ENCODE measurements at places on chromosomes 7 and 10. TPM values are rescaled to one million over a fixed set of nuclear protein-coding genes. Genes with fewer than 3 reads are reported as not detected.
A peak's percentile ranks its signal among the peaks of the same experiment; 100 is the strongest.

The CRHR2 gene
- 0.35 TPM for total RNA-seq

The MYPN gene
- 112 TPM for total RNA-seq

DNA sequence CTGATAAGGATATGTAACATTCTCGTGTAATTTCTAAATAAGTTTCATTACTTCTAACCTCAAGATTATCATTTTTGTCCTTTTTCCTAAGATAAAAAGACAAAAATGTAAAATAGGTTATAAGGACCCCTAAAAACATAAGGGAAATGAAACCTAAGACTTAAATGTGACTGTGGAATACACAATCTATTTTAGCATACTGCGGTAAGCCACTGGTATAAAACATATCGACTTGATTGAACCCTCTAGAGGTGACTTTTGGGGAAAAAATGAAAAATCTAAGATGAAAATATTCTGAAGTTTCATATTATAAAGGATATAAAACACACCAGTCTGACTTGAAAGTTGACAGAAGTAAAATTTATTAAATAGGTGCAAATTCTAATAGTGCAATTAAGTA is 1.9 kb downstream of the NAMPT start:
- DNase-seq = no peak

The CCL24 gene
- total RNA-seq = not detected

GRCh38 chr7:112162142-112162766 is 43.9 kb downstream of the DOCK4 start:
- DNase-seq = no peak

- no peak for DNase-seq
Measured at GRCh38 chr10:114143160-114143559, 30.8 kb downstream of the CCDC186 start.

The GDF2 gene
- not detected for total RNA-seq

GRCh38 chr10:43254199-43254730 is 12.6 kb downstream of the RASGEF1A start:
- DNase-seq = peak; percentile 56

- no peak for DNase-seq
Measured at GRCh38 chr7:126040114-126041045, 1110.8 kb upstream of the POT1 start.

The OPN4 gene
- 0.41 TPM for total RNA-seq

DNA sequence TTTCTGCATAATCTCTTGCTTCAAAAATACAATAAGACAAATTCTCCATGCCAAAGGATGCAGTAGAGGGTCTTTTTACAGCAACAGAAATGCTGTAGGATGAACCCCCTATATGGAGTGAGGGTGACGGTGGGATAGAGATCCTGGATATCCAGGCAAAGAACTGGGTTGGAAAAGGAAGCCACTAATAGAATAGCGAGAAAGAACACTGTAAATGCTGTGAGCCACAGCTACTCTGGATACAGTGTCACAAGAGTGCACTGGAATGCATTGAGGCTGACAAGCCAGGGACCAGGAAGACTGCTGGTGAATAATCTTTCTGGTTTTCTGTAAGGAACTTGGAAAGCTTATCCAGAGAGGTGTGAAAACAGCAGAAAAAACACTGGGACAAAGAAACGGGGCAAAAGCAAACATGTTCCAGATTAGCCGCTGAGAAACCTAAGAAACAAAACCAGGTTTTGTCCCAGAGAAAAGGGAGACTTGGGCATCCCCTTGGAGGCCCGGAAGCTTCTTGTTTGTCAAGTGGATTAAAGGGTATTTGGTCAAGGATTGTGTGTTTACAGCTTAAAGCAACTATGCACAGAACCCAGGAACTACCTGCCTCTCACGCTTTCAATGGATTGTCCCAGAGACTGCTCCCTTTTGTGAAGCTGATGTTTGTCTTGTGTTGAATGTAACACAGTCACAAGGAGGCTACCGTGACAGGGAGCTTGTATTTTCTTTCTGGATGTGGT is 6.2 kb upstream of the MSMB start:
- DNase-seq = no peak

DNA sequence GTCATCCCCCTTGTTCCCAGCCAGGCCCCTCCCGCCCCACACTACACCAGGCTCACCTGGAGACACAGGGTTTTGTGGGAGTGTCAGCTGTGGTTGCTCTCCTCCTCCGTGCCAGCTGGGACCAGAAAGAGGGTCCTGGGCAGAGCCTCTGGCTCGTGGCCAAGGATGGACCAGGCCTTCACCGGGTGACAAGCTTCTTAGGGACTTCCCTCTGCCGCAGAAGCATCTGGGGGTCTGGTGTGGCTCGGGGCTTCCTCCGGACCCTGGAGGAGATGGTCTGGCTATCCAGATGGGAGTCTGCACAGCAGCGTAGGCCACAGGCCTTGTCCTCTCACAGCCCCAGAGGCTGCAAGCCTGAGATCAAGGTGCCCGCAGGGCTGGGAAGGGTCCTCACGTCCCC is 63.8 kb upstream of the CFAP46 start:
- peak; percentile 27 for DNase-seq

DNA sequence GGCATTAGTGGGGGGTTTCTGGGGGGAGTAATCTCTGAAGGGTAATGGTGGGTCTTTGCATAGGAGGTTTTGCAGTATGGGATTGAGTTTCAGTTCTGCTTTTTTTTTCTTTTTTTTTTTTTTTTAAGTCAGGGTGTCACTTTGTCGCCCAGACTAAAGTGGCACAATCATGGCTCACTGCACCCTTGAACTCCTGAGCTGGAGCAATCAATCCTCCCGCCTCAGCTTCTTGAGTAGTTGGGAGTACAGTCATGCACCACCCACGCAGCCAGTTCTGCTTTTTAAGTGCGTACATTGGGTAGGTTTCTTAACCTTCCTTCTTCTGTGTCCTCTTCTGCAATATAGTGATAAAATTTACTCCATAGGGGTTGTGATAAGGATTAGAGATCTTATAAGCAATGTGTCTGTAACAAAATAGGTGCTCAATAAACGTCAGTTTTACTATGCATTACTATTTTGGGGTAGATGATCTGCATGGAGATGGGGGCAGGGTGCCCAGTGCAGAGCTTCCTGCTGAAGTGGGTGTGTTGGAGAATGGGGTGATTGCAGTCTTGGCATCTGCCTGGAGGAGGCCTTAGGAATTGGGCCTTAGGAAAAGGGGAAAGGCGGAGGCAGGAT is 9.6 kb downstream of the KAZALD1 start:
- no peak for DNase-seq

DNA sequence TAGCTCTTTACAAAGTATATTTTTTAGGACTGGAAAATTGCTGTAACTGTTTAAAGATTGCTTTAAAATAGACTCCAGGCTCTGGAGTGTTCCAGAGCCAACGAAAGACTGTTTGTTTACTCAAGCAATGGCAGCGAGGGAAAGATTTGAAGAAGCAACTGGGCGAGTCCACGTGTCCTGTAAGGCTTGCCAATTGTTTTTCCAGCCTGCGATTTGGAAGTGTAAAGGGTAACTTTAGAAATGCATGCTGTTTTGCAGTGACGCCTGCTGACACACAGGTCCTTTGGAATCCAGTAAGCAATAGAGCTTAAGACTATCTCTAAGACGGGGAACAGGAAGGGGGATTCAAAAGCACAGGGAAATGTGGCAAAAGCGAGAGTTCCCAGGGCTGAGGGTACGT is 55.8 kb downstream of the TACC2 start:
- no peak for DNase-seq

DNA sequence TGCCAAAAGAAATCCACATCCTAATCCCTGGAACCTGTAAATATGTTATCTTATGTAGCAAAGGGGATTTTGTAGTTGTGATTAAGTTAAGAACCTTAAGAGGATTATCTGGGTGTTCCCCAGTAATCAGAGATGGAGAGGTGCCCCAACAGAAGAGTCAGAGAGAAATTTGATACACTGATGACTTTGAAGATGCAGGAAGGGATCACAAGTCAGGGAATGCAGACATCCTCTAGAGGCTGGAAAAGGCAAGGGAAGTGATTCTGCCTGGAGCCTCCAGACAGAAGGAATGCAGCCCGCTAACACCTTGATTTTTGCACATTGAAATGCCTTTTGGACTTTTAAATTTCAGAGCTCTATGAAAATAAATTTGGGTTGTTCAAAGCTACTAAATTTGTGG is 531.7 kb downstream of the DNAJB9 start:
- DNase-seq = no peak

DNA sequence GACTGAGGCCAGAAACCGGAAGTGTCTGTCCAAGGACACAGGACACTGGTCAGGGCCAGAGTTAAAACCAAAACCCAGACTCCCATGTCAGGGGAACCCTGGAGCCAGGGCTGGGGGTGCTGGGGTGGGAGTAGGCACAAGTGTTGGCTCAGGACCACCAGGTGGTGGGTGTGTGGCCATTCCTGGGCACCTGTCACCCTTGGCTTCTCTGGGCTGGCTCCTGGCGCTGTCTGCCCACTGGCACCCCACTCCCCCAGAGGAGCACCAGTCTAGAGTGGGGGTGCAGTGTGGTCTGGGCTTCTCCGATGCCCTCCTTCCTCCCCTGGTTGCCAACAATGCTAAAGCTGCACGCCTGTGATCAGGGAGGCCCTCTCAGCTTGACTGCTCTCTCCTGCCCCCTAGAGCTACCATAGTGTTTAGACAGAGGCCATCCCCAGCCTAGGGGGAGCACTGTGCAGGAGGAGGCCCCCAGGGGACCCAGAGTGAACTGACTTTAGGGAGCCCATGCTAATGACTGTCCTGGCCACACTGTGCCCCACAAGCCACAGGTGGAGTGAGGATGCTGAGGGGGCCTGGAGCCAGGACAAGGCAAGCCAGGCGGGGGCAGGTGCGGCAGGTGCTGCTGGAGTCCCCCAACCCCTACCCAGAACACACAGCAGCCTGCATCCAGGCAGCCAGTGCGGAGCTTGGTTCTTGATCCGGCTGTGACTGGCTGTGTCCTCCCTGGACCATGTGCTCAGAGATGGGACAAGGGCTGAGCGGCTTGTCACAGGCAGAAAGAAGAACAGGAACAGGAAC is 11.0 kb downstream of the RASGEF1A start:
- no peak for DNase-seq

The MYOZ1 gene
- total RNA-seq = 0.51 TPM

The ZNF365 gene
- total RNA-seq = not detected

DNA sequence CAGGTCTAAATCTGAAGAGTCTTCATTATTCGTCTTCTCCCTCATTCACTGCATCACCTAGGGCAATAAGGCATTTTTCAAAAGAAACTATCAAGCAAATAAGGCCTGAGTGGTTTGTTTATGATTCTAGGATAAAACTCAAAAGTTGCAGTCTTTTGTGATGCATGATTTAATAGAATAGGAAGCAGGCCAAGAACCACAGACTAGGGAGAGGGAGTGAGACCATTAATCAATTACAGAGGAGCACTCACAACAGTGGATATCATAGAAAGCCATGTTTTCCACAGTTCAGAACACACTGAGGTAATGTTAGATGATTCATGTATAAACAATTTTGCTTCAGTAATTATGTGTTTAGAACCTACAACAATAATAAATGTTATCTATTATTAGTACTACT is 87.8 kb upstream of the LRRTM3 start:
- DNase-seq = no peak

DNA sequence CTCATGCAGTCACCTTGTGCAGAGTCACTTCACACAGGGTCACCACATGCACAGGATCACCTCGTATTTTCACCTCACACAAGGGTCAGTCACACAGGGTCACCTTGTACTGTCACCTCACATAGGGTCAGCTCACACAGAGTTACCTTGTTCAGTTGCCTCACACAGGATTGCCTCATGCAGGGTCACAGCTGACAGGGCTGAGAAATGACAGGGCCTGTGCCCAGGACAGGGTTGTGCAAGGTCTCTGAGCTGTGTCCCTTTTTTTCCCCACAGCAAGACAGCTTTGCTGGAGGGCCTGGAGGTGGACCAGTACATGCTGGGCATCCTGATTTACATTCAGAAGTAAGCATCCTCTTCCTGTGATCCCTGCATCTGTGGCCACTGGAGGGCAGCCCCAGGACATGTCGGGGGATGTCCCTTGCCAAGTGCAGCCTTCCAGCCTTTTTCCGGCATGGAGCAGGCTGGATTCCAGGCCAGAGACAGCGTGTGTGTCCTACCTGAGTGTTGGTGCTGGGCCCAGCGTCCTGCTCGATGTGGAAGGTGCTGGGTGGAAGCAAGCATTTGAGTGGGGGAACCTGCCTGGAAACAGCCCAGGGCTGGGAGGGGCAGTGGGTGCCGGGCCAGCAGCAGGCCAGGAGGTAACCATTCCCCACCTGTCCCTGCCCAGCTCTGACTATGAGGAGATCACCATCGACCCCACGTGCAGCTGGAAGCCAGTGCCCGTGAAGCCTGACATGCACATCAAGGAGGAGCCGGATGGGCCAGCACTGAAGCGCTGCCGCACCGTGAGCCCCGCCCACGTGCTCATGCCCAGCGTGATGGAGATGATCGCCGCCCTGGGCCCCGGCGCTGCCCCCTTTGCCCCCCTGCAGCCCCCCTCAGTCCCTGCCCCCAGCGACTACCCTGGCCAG is 16.3 kb downstream of the ZMIZ2 start:
- DNase-seq = peak; percentile 64

The STK32C gene
- 7.0 TPM for total RNA-seq

The PPA1 gene
- 108 TPM for total RNA-seq

DNA sequence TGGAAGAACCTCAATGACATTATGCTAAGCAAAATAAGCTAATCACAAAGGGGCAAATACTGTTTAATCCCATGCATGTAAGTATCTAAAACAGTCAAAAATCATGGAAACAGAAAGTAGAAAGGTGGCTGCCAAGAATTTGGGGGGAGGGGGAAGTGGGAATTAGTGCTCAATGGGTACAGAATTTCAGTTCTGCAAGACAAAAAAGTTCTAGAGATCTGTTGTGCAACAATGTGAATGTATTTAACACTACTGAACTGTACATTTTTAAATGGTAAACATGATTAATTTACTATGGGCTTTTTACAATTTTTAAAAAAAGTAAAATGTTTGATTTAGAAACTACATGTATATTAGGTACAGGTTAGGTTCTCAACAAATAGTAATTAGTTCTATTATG is 11.9 kb downstream of the EZH2 start:
- no peak for DNase-seq

DNA sequence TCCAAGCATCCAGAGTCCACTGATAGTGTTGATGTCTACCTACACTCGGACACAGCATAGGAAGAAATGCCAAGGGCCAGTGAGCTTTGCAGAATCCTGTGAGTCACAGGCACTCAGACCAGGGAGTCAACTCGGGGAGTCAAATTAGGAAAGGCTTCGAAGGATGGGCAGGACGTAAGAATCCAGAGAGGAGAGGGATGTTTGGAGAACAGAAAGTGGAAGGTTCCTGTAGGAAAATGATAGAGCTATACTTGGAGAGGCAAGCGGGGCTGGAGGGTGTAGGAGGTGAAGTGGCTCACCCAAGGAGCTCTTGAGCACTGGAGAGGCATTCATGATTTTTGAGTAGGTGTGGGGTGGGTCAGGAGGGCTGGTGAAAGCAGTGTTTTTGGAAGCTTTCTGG is 3.0 kb downstream of the ZYX start:
- peak; percentile 33 for DNase-seq

DNA sequence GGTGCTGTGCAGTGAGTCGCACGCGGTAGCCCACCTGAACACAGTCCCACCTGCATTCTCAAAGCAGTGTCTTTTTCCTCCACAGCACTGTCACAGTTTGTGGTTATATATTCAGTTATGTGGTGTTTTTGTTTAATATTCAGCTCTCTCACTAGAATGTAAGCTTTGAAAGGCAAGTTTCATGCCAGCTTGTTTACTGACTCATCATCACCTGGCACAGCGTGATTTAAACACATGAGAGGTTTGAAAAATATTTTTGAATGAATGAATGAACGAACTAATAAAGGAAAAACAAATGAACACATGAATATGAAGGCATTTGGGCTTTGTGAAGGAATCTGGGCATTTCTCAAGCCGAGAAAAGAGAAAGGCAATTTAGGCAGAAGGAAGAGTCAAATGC is 51.9 kb upstream of the TM9SF3 start:
- DNase-seq = no peak

Data from Right ventricle myocardium inferior (tissue), 1 donor.